Spinal cord (tissue), 10 donors: ENCODE measurements at places on chromosomes 6 and 20.

GRCh38 chr6:83176246-83176645, 16.8 kb downstream of the PGM3 start:
- no peaks in the 10 kb centered on the region for H3K4me1 ChIP-seq
- no peak overlapping the region for H3K4me3 ChIP-seq
- no peak overlapping the region for H3K27ac ChIP-seq
- DNase-seq: no peak

- H3K4me3 ChIP-seq: no peak overlapping the region
- no peaks in the 10 kb centered on the region for H3K27me3 ChIP-seq
- no peaks in the 10 kb centered on the region for H3K36me3 ChIP-seq
- no peaks in the 10 kb centered on the region for H3K4me1 ChIP-seq
- DNase-seq: peak; percentile 39
These were observed 608.4 kb downstream of the EPHA7 start for GRCh38 chr6:92810913-92811312.

- H3K27me3 ChIP-seq: no peaks in the 10 kb centered on the region
- H3K27ac ChIP-seq: no peak overlapping the region
- no peak for DNase-seq
- no peaks in the 10 kb centered on the region for H3K36me3 ChIP-seq
- no peaks in the 10 kb centered on the region for H3K4me1 ChIP-seq
These were observed 110.3 kb downstream of the BCAS1 start for GRCh38 chr20:53959911-53960578.

- H3K4me1 ChIP-seq: peaks cover 4% of the 10 kb centered on the region
- no peaks in the 10 kb centered on the region for H3K27me3 ChIP-seq
- H3K27ac ChIP-seq: no peak overlapping the region
- H3K36me3 ChIP-seq: no peaks in the 10 kb centered on the region
- no peak overlapping the region for H3K4me3 ChIP-seq
- DNase-seq: no peak
These were observed 37.6 kb upstream of the ANGPT4 start for GRCh38 chr20:953742-954141.

- no peak overlapping the region for H3K27ac ChIP-seq
- H3K36me3 ChIP-seq: no peaks in the 10 kb centered on the region
- H3K4me3 ChIP-seq: no peak overlapping the region
- no peaks in the 10 kb centered on the region for H3K27me3 ChIP-seq
- H3K4me1 ChIP-seq: no peaks in the 10 kb centered on the region
These were observed 88.4 kb downstream of the LAMP5 start for GRCh38 chr20:9602847-9603183.

DNA sequence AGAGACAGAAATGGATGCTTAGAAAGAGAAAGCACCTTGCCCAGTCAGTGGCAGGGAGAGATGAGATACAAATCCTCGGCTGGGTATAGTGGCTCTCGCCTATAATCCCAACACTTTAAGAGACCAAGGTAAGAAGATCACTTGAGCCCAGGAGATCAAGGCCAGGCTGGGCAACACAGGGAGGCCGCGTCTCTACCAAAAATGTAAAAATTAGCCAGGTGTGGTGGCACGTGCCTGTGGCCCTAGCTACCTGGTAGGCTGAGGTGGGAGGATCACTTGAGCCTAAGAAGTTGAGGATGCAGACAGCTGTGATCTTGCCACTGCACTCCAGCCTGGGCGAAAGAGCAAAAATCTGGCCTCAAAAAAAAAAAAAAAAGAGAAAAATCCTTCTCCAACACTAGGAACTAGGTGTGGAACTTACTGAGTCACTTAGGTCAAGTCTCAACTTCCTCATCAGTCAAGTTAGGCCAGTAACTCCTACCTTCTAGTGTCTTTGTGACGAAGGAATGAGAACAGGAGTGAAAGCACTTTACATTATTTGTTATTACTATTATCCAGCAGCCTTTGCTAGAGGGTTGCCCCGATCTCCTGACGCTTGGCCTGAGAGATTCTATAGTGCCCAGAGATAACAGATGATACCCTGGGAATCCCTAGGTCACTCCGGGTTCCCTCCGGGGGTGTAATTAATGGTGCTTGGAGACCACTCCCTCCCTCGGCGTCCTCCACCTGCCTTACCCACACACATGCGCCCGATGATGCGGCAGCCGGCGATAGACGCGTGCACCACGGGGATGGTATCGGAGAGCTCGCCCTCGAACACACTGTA, 918 bp downstream of the EIF6 start:
- no peaks in the 10 kb centered on the region for H3K27me3 ChIP-seq
- DNase-seq: no peak
- H3K4me1 ChIP-seq: peaks cover 20% of the 10 kb centered on the region
- peak overlapping the region; percentile 81 for H3K4me3 ChIP-seq

DNA sequence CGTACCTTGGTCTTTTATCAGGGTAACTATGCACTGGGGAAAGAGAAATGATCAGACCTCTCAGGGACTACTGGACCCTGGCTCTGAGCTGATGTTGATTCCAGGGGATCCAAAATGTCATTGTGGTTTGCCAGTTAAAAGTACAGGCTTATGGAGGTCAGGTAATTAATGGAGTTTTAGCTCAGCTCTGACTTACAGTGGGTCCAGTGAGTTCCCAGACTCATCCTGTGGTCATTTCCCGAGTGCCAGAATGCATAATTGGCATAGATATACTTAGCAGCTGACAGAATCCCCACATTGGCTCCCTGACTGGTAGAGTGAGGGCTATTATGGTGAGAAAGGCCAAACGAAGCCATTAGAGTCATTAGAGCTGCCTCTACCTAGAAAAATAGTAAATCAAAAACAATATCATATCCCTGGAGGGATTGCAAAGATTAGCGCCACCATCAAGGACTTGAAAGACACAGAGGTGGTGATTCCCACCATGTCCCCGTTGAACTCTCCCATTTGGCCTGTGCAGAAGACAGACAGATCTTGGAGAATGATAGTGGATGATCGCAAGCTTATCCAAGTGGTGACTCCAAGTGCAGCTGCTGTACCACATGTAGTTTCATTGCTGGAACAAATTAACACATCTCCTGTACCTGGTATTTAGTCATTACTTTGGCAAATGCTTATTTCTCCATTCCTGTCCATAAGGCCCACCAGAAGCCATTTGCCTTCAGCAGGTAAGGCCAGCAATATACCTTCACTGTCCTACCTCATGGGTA, 152.4 kb downstream of the THBS2 start:
- H3K27ac ChIP-seq: no peak overlapping the region
- DNase-seq: no peak
- H3K4me3 ChIP-seq: no peak overlapping the region

GRCh38 chr6:116975600-116975999, 98.6 kb downstream of the RFX6 start:
- H3K4me3 ChIP-seq: no peak overlapping the region
- no peak overlapping the region for H3K27ac ChIP-seq
- H3K27me3 ChIP-seq: no peaks in the 10 kb centered on the region
- no peaks in the 10 kb centered on the region for H3K4me1 ChIP-seq

GRCh38 chr6:163983679-163984078, 569.2 kb downstream of the QKI start:
- peaks cover 17% of the 10 kb centered on the region for H3K4me1 ChIP-seq
- DNase-seq: peak; percentile 30
- H3K4me3 ChIP-seq: no peak overlapping the region
- H3K27me3 ChIP-seq: no peaks in the 10 kb centered on the region
- H3K27ac ChIP-seq: peak overlapping the region; percentile 78
- no peaks in the 10 kb centered on the region for H3K36me3 ChIP-seq

- H3K27ac ChIP-seq: no peak overlapping the region
- DNase-seq: no peak
- H3K36me3 ChIP-seq: no peaks in the 10 kb centered on the region
- H3K27me3 ChIP-seq: no peaks in the 10 kb centered on the region
- no peaks in the 10 kb centered on the region for H3K4me1 ChIP-seq
These were observed 49.0 kb upstream of the ASF1A start for GRCh38 chr6:118844915-118845314.

- H3K27ac ChIP-seq: peak overlapping the region; percentile 71
- peaks cover 7% of the 10 kb centered on the region for H3K4me1 ChIP-seq
- no peaks in the 10 kb centered on the region for H3K36me3 ChIP-seq
These were observed 55.2 kb upstream of the CDKAL1 start for GRCh38 chr6:20479060-20479459.

DNA sequence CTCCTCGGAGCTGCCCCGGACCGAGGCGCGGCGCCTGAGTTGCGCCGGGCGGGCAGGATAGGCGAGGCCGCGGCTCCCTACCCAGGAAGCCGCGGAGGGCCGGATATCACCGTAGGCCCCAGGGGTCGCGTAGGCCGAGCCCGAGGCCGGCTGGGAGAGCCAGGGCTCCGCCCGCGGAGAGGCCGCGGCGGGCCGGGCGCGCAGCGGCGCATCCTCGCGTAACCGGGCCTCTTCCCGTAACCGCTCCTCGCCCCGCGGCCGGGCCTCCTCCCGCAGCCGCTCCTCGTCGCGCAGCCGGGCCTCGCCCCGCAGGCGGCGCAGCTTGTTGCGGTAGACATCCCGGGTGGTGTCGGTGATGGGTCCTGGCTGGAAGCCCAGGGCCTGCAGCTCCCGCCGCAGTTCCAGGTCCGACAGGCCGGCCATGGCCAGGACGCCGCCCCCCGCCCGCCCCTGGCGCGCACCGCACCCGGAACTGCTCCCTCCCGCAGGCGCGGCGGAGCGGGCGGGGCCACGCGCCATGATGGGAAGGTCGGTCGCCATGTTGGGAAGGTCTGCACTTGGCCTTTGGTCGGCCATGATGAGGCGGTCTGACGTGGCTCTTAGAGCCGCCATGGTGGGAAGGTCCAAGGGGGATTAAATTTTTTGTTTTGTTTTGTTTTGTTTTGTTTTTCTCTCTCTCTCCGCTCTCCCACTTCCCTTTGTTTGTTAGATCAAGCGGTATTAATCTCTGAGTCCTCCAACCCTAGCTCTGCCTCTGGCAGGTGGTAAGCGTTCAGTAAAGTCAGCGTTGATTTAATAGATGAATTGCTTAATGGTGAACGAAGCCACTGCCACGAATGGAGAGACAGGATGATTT, at the start of gene LEMD2:
LEMD2 (minus strand) TSS at position 437 of the 856 bp plus-strand sequence; CDS start at position 423, 14 bp downstream.
- H3K4me1 ChIP-seq: peaks cover 43% of the 10 kb centered on the region
- H3K36me3 ChIP-seq: peaks cover 14% of the 10 kb centered on the region
- H3K27ac ChIP-seq: peak within 1 kb of the TSS; percentile 88
- H3K27me3 ChIP-seq: no peaks in the 10 kb centered on the region

GRCh38 chr20:3681931-3682781, at the start of gene ADAM33:
TSS of gene ADAM33 (minus strand) at chr20:3682010. CDS start at chr20:3682004, 6 bp downstream.
- H3K4me1 ChIP-seq: peaks cover 60% of the 10 kb centered on the region
- peaks cover 2% of the 10 kb centered on the region for H3K36me3 ChIP-seq
- peak within 1 kb of the TSS; percentile 52 for H3K27ac ChIP-seq

DNA sequence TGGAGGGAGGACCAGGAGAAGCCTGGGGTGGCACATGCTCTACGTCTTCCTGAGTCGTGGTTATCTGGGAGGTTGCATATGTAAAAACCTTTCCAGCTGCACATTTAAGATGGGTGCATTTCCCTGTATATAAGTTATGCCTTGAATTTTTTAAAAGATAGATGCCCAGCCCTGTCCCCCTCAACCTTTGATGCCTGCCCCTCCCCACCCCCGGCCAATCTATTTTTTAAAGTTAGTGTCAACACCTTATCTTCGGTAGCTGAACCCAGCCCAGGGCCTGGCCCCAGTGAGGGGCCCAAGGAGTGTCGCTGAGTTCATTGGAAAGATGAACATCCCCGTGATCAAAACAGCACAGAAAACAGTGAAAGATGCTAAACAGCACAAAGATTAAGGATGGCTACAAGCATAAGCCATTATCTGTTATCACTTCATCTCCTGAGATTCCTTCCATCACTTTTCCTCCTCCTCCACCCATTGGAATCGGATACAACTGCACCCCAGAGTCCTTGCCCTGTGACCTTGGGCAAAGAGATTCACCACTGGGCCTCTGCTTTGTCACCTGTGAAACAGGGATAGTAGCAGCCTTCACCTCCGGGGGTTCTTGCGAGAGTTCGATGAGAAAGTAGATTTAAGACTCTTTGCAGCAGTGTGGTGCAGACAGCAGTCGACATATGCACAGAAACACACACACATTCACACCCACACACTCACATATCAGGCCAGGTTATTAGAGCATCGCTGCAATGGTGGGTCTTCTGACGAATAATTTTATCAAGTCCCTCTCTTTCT, 47.5 kb downstream of the SIRPA start:
- H3K27ac ChIP-seq: no peak overlapping the region
- no peak overlapping the region for H3K4me3 ChIP-seq
- H3K4me1 ChIP-seq: peaks cover 23% of the 10 kb centered on the region
- peaks cover 13% of the 10 kb centered on the region for H3K36me3 ChIP-seq

- no peak for DNase-seq
- H3K27ac ChIP-seq: no peak overlapping the region
- H3K4me3 ChIP-seq: no peak overlapping the region
These were observed 515.4 kb upstream of the PTCHD4 start for GRCh38 chr6:48626421-48626820.

GRCh38 chr20:9978397-9979004, 56.3 kb upstream of the ANKEF1 start:
- H3K27me3 ChIP-seq: no peaks in the 10 kb centered on the region
- H3K4me3 ChIP-seq: no peak overlapping the region
- no peaks in the 10 kb centered on the region for H3K4me1 ChIP-seq
- DNase-seq: peak; percentile 68
- H3K36me3 ChIP-seq: no peaks in the 10 kb centered on the region

DNA sequence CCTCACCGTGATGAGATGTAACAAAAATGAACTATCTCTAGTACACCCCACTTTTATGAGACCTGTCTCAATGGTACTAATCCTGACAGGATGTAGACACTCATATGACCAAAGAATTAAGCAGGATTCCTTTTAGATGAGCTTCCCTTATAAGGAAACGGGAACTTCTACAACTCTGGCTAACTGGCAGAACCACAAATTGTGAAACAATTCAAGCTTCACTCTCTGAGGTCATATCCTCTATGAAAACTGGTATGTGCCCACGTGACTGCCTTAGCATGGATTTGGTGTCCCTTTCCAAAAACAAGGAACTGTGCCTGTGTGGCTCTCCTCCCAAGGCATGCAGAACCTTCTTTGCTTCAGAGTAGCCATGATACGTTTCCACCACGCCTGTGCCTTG, 14.1 kb upstream of the CPNE5 start:
- no peak for DNase-seq
- H3K27ac ChIP-seq: no peak overlapping the region
- H3K36me3 ChIP-seq: peaks cover 15% of the 10 kb centered on the region
- H3K4me1 ChIP-seq: peaks cover 20% of the 10 kb centered on the region
- no peak overlapping the region for H3K4me3 ChIP-seq
- no peaks in the 10 kb centered on the region for H3K27me3 ChIP-seq

- DNase-seq: no peak
- H3K27me3 ChIP-seq: no peaks in the 10 kb centered on the region
- peaks cover 4% of the 10 kb centered on the region for H3K4me1 ChIP-seq
- H3K36me3 ChIP-seq: peaks cover 3% of the 10 kb centered on the region
- H3K27ac ChIP-seq: no peak overlapping the region
These were observed 2.2 kb downstream of the LOC128125822 start for GRCh38 chr6:63574554-63574900.

DNA sequence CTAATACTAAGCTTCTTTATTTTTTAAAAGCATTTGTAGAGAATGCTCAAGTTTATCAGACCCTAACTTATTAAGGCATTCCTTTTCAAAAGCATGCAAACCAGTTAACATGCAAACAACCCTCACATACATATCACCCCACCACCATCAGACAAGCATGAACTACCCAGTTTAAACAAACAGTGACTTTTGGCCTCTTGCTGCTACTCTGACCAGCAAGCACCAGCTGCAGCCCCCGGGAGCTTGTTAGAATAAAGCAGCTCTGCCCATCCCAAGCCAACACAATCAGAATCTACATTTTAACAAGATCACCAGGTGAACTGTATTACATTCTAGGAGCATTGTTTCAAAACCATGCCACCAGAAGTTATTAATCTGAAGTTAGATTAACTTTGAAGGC, 5.9 kb upstream of the NUP153 start:
- no peaks in the 10 kb centered on the region for H3K36me3 ChIP-seq
- no peak overlapping the region for H3K27ac ChIP-seq
- DNase-seq: no peak
- no peaks in the 10 kb centered on the region for H3K4me1 ChIP-seq
- H3K27me3 ChIP-seq: no peaks in the 10 kb centered on the region
- H3K4me3 ChIP-seq: no peak overlapping the region
